ENCODE measurements at places on chromosomes 2 and 18. TPM values are rescaled to one million over a fixed set of nuclear protein-coding genes. Genes with fewer than 3 reads are reported as not detected.

The SCYGR2 gene
- not detected for total RNA-seq

The DOCK10 gene
- 107 TPM for total RNA-seq

The GKN1 gene
- total RNA-seq = not detected

The MROH2A gene
- not detected for total RNA-seq

The GPR39 gene
- total RNA-seq = not detected

The KIF5C gene
- total RNA-seq = 12.9 TPM

The RNU2-63P gene
- total RNA-seq = 19.7 TPM

The CRYBA2 gene
- not detected for total RNA-seq

The RFTN2 gene
- not detected for total RNA-seq

The ZC3H6 gene
- total RNA-seq = 8.0 TPM

The GPR45 gene
- not detected for total RNA-seq

The MGAT4A gene
- 44.6 TPM for total RNA-seq

Data from activated T-helper 2 cell treated with anti-CD3 and anti-CD28 coated beads, Interferon-gamma antibody, Interleukin-2, Interleukin-4, amounts not matched to agents 10 μg/mL and 5 μg/mL and 100 μg/mL, durations not matched to agents 14 hours and 24 hours and 36 hours (primary cell).